Right cardiac atrium (tissue), 5 donors: ENCODE measurements at places on chromosomes 6 and 20. TPM values are rescaled to one million over a fixed set of nuclear protein-coding genes. Genes with fewer than 3 reads are reported as not detected.

DNA sequence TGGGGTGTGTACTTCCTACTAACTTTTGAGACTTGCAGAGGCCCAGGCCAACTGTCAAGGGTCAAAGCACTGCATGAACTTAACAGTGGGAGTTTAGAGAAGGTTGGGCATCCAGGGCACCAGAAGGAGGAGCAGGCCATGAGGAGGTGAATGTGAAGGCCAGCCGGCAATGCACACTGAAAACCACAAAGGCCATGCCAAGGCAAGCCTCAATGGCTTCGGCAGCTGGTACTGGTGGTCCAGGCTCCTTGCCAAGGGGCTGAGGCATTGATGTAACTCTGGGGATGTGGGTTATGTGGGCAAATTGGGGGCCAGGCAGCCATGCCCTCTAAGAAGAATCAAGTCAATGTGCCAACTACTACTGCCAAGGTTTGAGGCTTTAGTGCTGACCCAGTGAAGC is 222.4 kb downstream of the UNC5CL start:
- no peak for DNase-seq

- DNase-seq = no peak
Observed at GRCh38 chr6:91185072-91185471, 598.2 kb upstream of the MAP3K7 start.

GRCh38 chr20:20593447-20594170 is 118.8 kb downstream of the RALGAPA2 start:
- DNase-seq = peak; percentile 43

GRCh38 chr6:131923356-131923755 is 27.8 kb downstream of the CCN2 start:
- peak; percentile 22 for DNase-seq

DNA sequence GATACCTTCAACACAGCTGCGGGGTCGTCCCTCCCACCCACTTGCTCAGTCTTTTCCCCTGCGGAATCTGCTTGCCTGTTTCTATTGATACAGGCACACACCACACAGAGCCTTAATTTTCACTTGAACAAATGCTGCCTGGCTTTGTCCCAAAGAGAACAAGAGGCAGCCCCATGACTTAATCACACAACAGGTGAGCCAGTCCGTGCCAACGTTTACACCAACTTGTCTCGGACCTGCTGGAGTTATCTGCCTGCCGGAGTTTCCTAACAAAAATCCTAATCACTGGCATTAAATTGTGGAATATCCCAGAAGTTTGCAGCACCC is 186.8 kb upstream of the RREB1 start:
- DNase-seq = no peak

GRCh38 chr6:71478834-71479541 is 190.4 kb downstream of the OGFRL1 start:
- no peak for DNase-seq

DNA sequence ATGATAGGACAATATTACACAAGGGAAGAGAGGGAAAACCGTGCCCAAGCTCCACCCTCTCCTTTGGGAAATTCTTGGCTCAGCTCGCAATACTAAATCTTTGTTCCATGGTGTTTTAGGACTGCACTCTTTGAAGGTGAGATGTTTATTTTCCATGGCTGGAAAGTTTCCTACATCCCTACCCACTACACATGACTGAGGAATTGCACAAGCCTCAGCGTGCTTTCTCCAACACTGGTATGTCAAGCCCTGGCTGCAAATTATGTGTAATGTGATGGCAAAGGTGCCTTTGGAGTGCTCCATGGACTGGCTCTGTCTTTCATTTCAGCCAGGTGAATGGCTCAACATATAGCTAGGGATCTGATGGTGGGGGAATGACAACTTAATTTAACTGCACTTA is 134.3 kb downstream of the ISM1 start:
- no peak for DNase-seq

GRCh38 chr6:118743746-118744145 is 92.4 kb upstream of the CEP85L start:
- no peak for DNase-seq

DNA sequence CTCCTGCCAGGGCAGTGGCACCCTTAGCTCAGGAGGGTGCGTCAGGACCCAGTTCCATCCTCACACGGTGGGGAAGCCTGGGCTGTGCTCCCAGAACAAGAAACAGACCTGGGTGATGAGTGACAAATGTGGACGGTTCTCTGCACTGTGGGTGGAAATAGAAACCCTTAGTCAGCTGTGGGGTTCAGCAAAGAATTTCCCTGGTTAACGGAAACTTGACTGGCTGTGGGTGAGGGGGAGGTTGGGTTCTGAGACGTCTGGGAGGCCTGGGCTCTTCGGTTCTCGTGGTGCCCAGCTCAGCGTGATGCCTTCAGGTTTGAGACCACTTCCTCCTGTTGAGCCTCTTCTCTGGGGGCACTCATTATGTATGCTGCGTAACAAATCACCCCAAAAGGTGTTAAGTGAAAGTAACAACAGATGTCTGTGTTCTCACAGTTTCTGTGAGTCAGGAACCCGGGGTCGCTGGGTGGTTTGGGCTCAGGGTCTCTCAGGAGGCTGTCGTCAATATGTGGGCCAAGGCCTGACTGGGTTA is 53.1 kb upstream of the FAM83D start:
- no peak for DNase-seq

GRCh38 chr20:37947943-37948342 is 45.0 kb downstream of the VSTM2L start:
- no peak for DNase-seq

GRCh38 chr6:24431045-24431451 is 28.3 kb downstream of the MRS2 start:
- no peak for DNase-seq

DNA sequence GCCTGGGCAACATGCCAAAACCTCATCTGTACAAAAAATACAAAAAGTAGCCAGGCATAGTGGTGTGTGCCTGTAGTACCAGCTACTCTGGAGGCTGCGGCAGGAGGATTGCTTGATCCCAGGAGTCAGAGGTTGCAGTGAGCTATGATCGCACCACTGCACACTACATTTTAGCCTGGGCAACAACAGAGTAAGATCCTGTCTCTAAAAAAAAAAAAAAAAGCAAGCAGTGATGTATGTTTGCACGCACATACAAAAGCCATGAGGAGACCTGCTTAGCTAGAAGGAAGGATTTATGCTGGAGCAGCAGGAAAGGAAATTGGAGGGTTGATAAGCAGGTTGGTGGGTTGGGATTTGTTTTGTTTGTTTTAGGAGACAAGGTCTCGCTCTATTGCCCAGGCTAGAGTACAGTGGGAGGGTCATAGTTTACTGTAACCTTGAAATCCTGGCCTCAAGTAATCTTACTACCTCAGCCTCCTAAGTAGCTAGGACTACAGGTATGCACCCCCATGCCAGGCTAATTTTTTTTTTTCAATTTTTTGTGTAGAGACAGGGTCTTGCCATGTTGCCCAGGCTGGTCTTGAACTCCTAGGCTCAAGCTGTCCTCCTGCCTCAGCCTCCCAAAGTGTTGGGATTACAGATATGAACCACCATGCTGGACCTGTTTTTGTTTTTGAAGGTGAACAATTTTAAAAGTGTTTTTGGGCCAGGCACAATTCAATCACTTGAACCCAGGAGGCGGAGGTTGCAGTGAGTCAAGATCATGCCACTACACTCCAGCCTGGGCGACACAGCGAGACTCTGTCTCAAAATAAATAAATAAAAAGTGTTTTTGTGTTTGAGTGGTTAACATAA is 4.0 kb downstream of the ZSWIM3 start:
- no peak for DNase-seq

DNA sequence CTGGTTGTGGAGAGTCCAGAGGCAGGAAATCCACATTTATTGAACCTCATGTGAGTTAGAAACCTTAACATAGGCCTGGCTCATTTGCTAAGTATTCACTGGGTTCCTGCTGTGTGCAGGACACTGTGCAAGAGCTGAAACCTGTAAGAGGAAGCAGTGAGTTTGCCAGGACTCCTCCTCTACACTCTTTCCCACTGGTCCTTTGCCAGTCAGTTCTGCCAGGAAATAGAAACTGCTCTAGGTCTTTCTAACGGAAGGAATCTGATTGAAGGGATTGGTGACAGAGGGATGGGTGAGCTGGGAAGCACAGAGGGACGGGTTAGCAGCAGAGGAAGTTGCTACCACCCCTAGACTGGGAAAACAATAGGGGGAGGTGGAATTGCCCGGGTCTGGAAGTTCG is 234.2 kb upstream of the ECI2 start:
- DNase-seq = no peak

DNA sequence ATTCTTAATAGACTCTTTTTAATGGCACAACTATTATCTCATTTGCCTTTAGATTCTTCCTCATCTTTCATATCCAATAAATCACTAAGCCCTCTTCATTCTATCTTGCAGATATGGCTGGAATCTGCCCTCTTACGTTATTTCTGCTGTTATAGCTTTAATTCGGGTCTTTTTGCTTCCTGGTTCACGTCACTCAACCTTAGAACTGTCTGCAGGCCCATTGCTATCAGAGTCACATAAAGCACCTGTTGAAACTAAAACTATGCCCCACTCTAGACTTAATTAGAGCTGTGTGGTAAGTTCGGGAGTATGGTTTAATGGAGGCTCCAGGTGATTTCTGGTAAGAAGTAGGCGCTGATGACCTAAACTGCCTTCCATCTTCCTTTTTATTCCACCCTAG is 988 bp downstream of the QRSL1 start:
- DNase-seq = no peak

DNA sequence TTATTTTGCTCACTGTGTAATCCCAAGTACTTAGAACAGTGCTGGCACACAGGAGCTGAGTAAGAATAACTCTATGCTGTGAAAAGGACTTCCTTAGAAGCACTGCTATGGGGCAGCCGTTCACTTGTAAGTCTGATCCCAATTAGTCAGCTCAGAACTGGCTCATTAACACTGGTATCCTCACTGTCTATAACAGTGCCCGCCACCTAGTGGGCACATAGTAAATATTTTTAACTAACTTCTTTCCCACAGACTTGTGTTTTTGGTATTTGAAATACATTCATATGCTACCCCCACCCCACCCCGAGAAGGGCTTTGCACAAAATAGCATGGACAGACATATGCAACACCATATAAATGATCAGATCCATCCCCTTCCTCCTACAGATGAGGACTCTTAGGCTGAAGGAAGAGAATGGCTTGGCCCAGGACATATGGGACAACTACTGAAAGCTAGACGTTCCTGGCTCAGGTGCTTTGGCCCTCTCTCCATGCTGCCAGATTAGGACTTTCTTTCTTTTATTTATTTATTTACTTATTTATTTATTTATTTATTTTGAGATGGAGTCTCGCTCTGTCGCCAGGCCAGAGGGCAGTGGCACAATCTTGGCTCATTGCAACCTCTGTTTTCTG is 47.1 kb downstream of the DST start:
- DNase-seq = peak; percentile 37

- DNase-seq = no peak
Observed at GRCh38 chr6:140105857-140106256, 731.4 kb upstream of the CITED2 start.

- peak; percentile 65 for DNase-seq
Observed at GRCh38 chr6:7542065-7542873, 798 bp downstream of the DSP start.

GRCh38 chr6:8462169-8462568 is 26.8 kb upstream of the SLC35B3 start:
- DNase-seq = no peak

GRCh38 chr6:111339294-111339693 is 143.7 kb downstream of the REV3L start:
- DNase-seq = no peak

- no peak for DNase-seq
Observed at GRCh38 chr6:64483956-64484499, 848.4 kb downstream of the PHF3 start.

- no peak for DNase-seq
Observed at GRCh38 chr6:53112871-53113270, 35.8 kb downstream of the GCM1 start.

- peak; percentile 23 for DNase-seq
Observed at GRCh38 chr6:24125980-24126379, at the start of gene NRSN1. TSS of gene NRSN1 (plus strand) at chr6:24126215. CDS start at chr6:24134328, 8,113 bp downstream.

DNA sequence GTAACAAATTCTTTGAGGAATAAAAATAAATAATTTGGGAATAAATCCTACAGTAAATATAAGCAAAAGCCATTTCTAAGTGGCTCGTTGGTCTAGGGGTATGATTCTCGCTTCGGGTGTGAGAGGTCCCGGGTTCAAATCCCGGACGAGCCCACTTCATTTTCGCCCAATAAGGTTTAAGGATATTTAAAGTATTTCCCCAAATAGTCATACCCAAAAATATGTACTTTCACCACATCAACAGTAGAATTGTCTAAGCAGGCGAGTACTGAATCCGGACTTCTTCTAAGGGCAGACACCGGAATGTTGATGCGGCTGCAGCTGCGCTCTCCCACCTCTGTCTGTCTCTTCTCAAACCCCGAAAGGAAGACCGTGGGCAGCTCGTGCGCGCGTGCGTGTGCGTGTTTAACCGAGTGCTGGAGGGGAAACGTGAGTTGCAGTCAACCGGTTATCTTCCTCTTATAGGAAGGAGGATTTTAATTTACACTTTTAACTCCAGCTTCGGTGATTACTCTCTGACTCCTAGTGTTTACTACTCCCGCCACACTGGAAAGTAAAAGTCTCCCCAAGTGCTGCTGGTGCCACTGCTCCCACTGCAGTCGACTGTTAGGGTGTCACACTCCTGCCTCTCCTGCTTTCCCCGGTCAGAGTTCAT is 155.7 kb upstream of the PRSS16 start:
- no peak for DNase-seq

- no peak for DNase-seq
Observed at GRCh38 chr20:46188866-46189541, 70.9 kb downstream of the CD40 start.

DNA sequence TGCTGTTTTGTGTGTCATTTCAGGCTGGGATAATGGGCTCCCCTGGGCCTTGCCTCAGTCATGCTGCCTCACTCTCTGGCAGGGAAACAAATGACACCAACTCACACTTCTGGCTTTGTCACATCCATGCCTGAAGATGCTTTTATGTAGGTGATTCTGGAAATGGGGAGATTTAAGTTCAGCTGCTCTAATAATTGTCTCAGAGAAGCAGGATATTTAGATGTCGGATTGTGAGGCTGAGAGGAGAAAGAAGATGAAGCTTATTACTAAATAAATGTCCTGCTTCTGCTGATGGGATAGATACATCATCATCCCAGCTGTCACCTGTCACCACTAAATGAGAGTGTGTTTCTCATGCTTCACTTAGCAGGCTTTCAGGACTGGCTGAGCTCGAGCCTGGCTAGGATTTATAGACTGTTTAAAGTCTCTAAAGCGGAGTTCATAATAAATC is 480.2 kb upstream of the SPTLC3 start:
- no peak for DNase-seq

GRCh38 chr6:31775184-31775583 is 1.9 kb downstream of the VWA7 start:
- no peak for DNase-seq

The TCF21 gene
- 12.8 TPM for total RNA-seq

The C6orf15 gene
- not detected for total RNA-seq

The TMC2 gene
- total RNA-seq = not detected

The ULBP1 gene
- total RNA-seq = 0.20 TPM

The EPB41L1 gene
- 33.8 TPM for total RNA-seq

The ALDH5A1 gene
- 16.5 TPM for total RNA-seq

The MDFI gene
- total RNA-seq = 10.3 TPM

The SFTA2 gene
- 0.45 TPM for total RNA-seq

The CGA gene
- total RNA-seq = not detected

The KPNA5 gene
- total RNA-seq = 11.4 TPM

The FAM209B gene
- total RNA-seq = not detected

The PGK2 gene
- total RNA-seq = not detected
